Astrocyte of the cerebellum (primary cell): ENCODE measurements at places on chromosomes 6 and 20.

GRCh38 chr20:63962426-63963347 lies 6.5 kb upstream of the UCKL1 start:
- no peak for DNase-seq

DNA sequence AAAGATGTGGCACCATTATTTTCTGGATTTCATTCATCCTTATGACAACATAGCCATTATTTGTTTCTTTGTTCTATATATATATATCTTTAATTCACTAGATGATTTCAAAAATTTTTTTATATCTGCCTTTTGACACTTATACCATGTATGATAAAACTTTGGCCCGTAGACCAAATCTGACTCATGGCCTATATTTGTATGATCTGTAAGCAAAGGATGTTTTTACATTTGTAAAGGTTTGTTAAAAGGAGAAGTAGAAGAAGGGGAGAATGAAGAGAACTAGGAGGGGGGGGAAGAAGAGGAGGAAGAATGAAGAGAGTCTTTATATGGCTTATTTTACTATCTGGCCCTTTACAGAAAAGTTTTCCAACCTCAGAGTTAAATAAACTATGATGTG lies 279.7 kb downstream of the LAMA2 start:
- no peak for DNase-seq

DNA sequence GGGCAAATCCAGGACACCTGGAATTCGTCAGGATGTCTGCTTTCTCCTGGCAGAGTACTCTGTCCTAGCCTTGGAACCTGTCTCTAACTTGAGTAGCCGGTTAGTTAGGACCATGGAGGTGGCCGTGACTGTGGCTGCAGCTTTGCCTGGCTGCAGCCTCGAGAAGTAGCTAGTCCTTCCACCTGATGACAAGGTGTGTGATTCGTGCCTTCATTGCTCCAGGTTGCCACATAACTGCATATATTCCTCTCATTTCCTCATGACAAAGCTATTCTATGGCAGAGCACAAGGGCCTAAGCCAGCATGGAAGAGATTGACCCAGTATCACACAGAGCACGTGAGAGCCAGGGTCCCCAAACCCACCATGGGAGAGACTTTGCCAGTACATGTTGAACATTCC lies 39.8 kb upstream of the KIF25 start:
- DNase-seq = no peak

GRCh38 chr20:50023116-50023805 lies 40.5 kb downstream of the SNAI1 start:
- DNase-seq = no peak

- DNase-seq = no peak
Measured at GRCh38 chr6:134190883-134191282, 127.0 kb downstream of the SGK1 start.

- DNase-seq = no peak
Measured at GRCh38 chr6:108222064-108222463, 38.8 kb downstream of the SNX3 start.

DNA sequence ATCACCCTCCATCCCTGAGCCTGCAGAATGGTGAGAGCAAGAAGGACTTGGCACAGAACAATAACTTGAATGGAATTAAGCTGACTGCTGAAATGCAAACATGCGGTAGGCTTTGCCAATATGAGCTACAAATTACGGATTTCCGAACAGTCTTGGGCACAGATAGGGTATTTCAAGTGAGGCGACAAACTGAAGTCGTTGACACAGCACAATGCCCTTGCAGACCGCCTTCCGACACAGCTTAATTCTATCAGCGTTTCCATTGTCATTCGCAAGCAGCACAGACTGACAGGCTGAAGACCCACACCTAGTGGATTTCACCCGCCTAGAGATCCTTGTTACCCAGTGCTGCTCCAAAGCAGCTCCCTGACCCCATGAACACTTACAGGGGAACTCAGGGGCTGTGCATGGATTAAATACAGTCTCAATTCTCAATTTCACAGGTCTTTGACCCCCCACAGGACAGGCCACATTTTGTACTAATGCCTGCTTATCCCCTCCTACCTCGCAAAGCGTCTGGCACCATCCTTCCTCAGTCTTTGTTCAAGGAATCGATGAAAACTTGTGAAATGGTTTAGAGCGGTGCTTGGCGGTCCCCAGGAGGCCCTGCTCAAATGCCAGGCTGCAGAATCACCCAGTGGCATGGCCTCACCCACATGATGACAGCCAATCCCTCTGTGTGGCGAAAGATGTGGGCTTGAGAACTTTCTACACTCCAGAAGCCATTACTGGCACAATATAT lies 34.6 kb downstream of the RAMACL start:
- no peak for DNase-seq

GRCh38 chr6:148487461-148487860 lies 144.8 kb downstream of the SASH1 start:
- no peak for DNase-seq

DNA sequence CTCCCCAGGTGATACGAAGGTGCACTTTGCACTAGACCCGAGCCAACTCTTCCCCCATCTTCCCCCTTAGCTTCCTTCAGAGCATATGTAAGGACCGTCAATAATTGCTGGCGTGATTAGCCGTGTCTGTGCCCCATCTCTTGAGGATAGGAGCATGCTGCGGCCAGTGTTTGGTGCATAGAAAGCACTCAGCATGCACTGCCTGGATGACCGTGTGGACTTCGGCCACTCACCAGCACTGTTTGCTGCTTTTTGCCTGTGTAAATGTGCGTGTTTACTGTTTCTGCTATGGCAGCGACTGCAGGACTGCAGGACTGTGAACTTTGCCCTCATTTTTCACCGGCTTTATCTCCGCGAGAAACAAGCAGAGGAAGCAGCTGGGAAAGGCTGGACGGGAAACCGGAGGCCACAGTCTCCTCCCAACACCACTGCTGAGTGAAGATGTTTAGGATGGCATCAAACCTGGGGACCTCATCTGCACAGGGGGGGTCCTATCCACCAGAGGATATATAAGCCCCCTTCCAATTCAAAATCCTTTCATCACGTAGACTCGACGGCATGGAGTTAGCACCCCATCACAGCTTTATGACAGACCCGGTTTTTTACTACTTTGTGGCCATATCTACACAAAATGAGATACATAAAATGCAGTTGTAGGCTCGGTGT lies 150.6 kb upstream of the AFDN start:
- DNase-seq = no peak

- no peak for DNase-seq
Measured at GRCh38 chr6:34142061-34142998, 3.6 kb downstream of the GRM4 start.

DNA sequence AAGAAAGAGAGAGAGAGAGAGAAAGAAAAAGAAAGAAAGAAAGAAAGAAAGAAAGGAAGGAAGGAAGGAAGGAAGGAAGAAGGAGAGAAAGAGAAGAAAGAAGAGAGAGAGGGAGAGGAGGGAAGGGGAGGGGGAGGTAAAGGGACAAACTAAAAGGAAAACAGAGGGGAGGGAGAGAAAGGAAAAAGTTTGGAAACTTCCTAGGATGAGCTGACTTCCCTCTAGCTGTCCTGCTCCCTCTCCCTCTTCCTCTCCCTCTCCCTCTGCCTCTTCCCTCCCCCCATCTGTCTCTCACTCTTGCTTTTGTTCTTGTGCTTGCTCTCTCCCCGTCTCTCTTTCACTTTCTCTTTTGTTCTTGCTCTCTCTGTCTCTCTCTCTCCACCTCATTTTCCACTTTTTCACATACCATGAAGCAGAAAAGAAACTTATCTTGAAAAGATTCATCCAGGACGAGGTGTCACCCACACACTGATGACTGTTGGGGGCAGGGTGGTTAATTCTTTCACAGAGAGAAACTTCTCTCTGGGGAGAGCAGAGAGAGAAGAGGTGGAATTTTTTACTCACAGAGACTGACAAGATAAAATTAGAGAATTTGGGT lies 56.4 kb upstream of the DUSP22 start:
- no peak for DNase-seq
